GM23338 (cell line): ENCODE measurements at places on chromosomes 4 and X.

DNA sequence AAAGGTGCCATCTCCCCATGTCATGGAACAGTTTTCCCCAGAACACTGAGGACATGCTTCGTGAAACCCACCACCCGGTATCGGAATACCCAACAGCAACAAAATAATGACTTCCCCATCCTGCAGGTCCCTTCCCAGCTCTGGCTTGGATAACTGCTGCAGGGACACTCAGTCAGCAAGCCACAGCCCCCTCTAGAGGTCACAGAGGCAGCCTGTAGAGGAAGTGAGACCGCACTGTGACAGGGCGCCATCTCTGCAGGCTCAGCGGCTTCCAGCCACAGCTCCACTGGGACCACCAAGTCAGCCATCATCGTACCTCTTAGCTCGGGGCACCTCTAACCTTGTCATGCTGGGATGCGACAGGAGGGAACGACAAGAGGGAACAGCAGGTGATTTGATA lies 315.9 kb downstream of the LDB2 start:
- no peaks in the 10 kb centered on the region for H3K4me1 ChIP-seq
- H3K27me3 ChIP-seq = no peaks in the 10 kb centered on the region
- peak; percentile 80 for DNase-seq
- no peak overlapping the region for H3K4me3 ChIP-seq
- H3K27ac ChIP-seq = no peak overlapping the region

GRCh38 chrX:131854581-131854980 lies 168.5 kb upstream of the STK26 start:
- H3K4me1 ChIP-seq = no peaks in the 10 kb centered on the region
- no peak overlapping the region for H3K27ac ChIP-seq
- no peak overlapping the region for H3K4me3 ChIP-seq
- DNase-seq = peak; percentile 21
- H3K27me3 ChIP-seq = no peaks in the 10 kb centered on the region

DNA sequence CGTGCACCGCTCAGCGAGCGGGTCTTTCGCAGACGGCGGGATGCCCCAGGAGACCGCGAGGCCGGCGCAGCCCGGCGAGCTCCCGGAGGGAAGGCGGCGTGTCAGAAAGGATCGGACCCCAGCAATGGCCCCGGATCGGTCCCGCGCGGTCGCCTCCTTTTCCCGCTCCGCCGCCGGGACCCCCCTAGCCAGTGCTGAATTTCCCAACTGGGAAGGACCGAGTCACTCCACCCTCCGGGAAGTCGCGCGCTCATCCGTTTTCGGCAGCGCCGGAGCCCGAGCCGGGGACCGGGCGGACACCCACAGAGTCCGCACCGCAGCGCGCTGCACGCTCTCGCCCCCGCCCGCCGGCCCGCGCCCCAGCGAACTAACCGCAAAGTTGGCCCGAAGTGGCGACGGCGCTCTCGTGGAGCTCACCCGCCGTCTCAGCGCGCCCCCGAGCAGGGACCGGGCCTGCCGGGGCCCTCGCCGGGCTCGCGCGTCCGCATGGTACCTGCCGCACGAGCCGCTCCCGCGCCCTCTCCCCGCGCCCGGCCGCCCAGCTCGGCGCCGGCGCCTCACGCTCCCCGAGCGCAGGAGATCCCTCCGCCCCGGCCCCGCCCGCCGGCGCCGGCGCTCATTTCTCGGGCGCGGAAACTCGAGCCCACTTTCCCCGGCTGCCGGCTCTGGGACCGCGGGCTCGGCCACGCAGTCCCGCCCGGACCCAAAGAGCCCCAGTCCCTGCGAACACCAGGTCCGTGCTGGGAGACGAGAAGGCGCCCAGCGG lies at the start of gene FAT1:
TSS of gene FAT1 (minus strand) at position 565 of the 766 bp plus-strand sequence. CDS start 14,029 bp downstream, outside the sequence.
- DNase-seq = peak; percentile 79
- peak within 1 kb of the TSS; percentile 79 for H3K4me3 ChIP-seq
- peak within 1 kb of the TSS; percentile 96 for H3K27ac ChIP-seq
- H3K27me3 ChIP-seq = peaks cover 52% of the 10 kb centered on the region

DNA sequence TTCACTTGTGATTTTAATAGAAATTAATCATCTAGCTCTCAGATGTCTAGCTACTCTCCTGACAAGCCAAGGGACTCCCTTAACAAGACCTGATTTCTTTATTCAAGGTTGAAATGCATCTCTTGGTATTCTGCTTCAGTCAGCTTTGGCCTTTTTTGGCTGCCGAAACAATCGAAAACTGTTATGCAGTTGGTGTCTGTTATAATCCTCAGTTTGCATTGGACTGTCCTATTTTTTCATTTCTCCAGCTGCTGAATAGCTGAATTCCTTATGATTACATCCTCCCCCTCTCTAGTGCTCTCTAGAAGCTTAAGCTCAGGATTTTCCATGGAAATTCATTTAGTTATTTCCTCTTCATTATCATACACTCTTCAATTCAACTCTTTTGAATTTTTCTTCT lies 177.2 kb downstream of the TRIML1 start:
- no peak overlapping the region for H3K4me3 ChIP-seq
- peaks cover 4% of the 10 kb centered on the region; the same call in 1 of the 2 replicates for H3K36me3 ChIP-seq
- no peak for DNase-seq
- peaks cover 5% of the 10 kb centered on the region for H3K4me1 ChIP-seq
- H3K27ac ChIP-seq = no peak overlapping the region
- no peaks in the 10 kb centered on the region for H3K27me3 ChIP-seq

DNA sequence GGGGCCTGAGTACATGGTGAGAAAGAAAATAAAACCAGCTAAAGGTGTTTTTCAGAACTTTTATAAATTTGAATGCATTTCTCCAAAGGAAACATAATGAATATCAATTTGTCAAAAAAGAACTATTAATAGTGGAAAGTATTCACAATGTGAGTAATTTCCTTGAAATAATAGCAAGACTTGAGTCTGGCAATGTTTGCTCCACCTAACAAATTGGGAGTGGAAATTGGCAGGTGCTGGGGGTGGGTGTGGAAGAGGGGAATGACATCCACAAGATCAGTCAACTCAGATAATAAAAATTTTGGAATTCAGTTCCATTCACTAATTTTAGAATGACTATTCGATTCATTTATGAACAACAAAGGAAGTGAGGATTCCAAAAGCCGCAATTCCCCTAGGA lies 884.8 kb upstream of the SLIT2 start:
- H3K27ac ChIP-seq = no peak overlapping the region
- DNase-seq = no peak
- H3K36me3 ChIP-seq = no peaks in the 10 kb centered on the region
- no peaks in the 10 kb centered on the region for H3K4me1 ChIP-seq
- no peaks in the 10 kb centered on the region for H3K27me3 ChIP-seq

- no peaks in the 10 kb centered on the region for H3K27me3 ChIP-seq
- H3K36me3 ChIP-seq = no peaks in the 10 kb centered on the region
These were observed 52.2 kb downstream of the SNCA start for GRCh38 chr4:89784686-89785231.

DNA sequence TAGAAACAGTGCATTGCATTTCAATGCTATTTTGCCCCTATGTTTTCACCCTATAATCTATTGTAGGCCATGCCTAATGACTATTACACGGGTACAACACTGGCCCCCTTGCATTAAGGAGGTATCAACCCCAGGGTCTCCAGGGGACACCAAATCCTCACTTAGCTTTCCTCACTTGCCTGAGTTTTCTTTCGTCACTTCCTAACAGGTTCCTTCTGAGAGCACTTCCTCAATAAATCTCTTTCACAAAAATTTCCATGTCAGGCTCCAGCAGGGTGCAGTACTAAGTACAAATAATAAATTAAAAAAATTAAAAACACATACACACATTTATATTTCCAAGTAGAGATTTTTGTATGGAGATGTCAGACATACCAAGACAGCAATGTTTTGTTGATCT lies 165.0 kb downstream of the RBM46 start:
- H3K27me3 ChIP-seq = no peaks in the 10 kb centered on the region
- H3K27ac ChIP-seq = no peak overlapping the region
- no peak overlapping the region for H3K4me3 ChIP-seq

- H3K4me3 ChIP-seq = no peak overlapping the region
- no peak for DNase-seq
- no peak overlapping the region for H3K27ac ChIP-seq
- no peaks in the 10 kb centered on the region for H3K27me3 ChIP-seq
These were observed 102.3 kb upstream of the NUDT6 start for GRCh38 chr4:123024710-123025109.

DNA sequence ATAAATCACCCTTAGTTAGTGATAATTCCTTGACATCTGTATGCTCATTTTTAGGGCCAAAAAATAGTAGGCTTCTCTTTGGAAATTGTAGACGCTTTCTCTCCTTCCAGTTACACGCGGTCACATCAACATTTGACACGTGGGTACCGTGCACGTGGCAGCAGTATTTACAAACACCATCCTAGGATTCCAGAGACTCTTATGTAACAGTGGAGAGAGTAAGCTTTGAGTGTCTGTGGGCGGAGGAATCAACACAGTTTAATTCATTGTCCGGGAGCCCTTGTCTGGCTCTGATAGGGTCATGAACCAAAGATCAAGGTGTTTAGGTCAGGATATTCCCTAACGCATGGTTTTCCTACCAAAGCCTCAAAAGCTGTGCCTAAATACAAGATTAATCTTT lies 12.2 kb downstream of the TET2 start:
- H3K27ac ChIP-seq = no peak overlapping the region
- peaks cover 89% of the 10 kb centered on the region for H3K27me3 ChIP-seq
- DNase-seq = peak; percentile 51
- no peaks in the 10 kb centered on the region for H3K36me3 ChIP-seq

DNA sequence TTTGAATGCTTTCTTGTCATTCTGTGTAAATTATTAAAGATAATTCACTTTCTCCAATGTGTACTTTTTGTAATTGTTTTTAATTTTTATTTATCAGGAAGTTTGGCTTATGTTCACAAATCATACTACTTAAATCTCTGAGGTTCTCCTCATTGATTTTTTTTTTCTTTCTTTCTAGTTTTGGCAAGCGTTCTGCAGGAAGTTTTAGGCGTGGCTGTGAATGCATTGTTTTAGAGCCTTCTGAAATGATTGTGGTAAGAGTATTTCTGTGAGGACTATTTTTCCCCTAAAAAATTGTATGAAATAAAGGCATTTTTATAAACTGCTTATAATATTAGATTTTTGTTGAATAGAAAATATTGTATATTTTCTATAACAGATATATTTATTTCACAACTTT lies 135.8 kb downstream of the RAPGEF2 start:
- no peak overlapping the region for H3K27ac ChIP-seq
- no peaks in the 10 kb centered on the region for H3K36me3 ChIP-seq
- no peaks in the 10 kb centered on the region for H3K4me1 ChIP-seq
- H3K27me3 ChIP-seq = no peaks in the 10 kb centered on the region
- no peak for DNase-seq
- H3K4me3 ChIP-seq = no peak overlapping the region

DNA sequence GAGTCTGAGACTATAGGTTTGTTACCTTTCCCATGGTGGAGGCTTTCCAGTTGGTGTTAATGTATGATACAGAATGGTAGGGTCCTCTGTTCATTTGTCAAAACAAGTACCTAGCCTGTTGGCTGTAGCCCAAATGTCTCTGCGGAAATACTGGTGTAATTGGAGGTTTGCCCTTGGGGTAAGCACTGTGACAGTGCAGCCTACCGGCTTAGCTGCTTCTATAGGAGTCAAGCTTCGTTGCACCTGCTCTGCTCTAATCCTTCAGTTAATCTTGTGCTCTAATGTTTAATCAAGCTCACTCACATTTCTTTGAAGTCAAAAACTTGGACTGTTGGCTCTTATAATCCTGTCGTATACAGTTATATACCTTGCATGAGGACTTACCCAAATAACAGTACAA lies 203.4 kb downstream of the CCNG2 start:
- H3K4me3 ChIP-seq = no peak overlapping the region
- no peak for DNase-seq
- no peaks in the 10 kb centered on the region for H3K27me3 ChIP-seq

- H3K4me1 ChIP-seq = no peaks in the 10 kb centered on the region
- H3K27ac ChIP-seq = no peak overlapping the region
- no peak for DNase-seq
- H3K27me3 ChIP-seq = no peaks in the 10 kb centered on the region
- H3K36me3 ChIP-seq = no peaks in the 10 kb centered on the region
- H3K4me3 ChIP-seq = no peak overlapping the region
These were observed 51.9 kb downstream of the ZFYVE28 start for GRCh38 chr4:2366252-2367192.

- no peak overlapping the region for H3K27ac ChIP-seq
- no peaks in the 10 kb centered on the region for H3K27me3 ChIP-seq
- no peak for DNase-seq
- H3K4me1 ChIP-seq = no peaks in the 10 kb centered on the region
- no peak overlapping the region for H3K4me3 ChIP-seq
- H3K36me3 ChIP-seq = peaks cover 16% of the 10 kb centered on the region
These were observed 202.7 kb downstream of the OR13H1 start for GRCh38 chrX:131746491-131746968.

DNA sequence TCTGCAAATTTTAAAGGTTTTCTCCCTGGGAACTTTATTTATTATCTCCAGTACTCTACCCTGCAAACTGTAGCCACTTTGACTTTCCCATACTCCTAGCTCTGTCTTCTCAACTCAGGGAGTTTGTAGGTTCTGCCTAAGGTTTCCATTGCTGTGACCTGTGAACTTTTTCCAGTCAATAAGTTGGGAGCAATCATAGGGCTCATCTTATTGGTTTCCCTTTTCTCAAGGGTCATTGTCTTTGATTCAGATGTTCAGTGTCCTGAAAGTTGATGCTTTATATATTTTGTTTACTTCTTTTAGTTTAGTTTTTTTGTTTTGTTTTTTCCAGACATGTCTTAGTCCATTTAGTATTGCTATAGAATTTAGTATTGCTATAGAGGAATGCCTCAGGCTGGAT lies 85.3 kb upstream of the NUDT6 start:
- no peaks in the 10 kb centered on the region for H3K4me1 ChIP-seq
- no peak overlapping the region for H3K27ac ChIP-seq
- H3K4me3 ChIP-seq = no peak overlapping the region
- H3K36me3 ChIP-seq = peaks cover 13% of the 10 kb centered on the region; the same call in 1 of the 2 replicates
